ENCODE measurements at places on chromosomes 1 and 21.

GRCh38 chr1:39446986-39447567 is 44.4 kb upstream of the BMP8A start:
- no peak for DNase-seq

GRCh38 chr21:16058896-16059295 is 329.1 kb downstream of the USP25 start:
- DNase-seq, result no peak

DNA sequence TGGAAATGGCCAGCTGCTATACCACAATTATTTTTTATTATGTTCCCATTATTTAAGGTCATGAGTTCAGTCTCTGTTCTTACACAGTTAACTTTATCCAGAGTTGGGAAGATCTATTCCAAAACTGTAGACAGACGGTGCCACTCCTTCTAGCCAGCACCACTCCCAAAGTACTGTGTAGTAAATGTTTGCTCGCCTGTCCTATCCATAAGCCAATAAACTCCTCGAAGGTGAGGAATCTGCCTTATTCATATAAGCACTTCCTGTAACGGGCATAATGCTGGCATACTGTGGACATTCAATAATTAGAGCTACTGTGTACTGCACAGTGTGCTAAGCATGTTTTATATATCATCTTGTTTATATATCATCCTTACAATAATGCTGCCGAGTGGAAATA is 26.1 kb upstream of the STMN1 start:
- no peak for DNase-seq

DNA sequence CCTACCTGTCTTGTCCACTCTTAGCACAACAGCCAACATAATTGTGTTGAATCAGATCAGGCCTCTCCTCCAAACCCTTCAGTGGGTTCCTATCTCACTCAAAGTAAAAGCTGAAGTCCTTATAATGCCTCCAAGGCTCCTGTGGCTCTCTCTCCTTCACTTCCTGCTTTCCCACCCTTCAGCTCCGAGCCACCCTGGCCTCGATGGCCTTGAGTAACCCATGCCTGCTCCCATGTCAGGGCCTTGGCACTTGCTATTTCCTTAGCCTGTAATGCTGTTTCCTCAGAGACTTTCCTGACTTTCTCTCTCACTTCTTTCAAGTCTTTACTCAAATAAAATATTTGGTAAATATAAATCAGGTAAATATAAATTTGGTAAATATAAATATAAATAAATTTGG is 8.1 kb upstream of the PLEKHM2 start:
- no peak for DNase-seq

DNA sequence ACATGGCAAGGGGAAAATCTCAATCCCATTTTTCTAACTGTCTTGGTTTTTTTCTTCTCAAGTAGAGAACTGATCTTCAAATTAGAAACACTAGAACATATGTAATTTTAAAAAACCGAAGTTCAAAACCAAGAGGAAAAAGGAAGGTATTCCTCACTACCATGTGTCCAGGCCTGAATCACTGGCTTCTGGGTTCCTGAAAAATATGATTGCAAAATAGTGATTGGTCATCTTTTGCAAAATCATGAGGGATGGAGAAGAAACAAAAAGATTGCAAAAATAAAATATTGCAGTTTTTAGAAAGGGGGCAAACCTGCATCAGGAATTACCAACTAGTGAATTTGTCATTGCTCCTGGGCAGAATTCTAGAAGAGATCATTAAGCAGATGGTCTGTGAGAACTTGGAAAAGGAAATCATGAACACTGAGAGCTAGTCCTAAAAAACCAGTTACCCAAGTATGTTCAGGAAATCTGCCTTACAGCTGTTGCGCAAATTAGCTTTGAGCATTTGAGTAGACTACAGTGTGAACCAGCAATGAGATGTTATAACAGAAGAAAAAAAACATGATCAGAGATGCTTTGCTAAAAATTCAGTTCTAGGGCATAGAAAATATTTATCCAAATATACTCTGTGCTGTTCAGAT is 49.4 kb downstream of the SPATA46 start:
- DNase-seq, result no peak

DNA sequence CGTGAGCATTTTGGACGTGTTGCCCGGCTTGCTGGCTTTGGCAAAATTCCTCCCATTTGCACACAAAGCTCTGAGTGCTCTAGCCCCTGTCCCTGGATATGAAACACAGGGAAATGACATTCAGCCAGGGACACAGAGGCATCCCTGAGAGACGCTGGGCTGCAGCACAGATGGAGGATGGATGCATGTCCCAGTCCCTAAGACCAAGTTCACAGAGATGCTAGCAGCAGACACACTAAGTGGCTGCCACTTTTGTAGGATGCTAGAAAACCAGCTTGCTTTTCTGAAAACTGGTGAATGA is 12.5 kb downstream of the ACTRT2 start:
- DNase-seq, result no peak

DNA sequence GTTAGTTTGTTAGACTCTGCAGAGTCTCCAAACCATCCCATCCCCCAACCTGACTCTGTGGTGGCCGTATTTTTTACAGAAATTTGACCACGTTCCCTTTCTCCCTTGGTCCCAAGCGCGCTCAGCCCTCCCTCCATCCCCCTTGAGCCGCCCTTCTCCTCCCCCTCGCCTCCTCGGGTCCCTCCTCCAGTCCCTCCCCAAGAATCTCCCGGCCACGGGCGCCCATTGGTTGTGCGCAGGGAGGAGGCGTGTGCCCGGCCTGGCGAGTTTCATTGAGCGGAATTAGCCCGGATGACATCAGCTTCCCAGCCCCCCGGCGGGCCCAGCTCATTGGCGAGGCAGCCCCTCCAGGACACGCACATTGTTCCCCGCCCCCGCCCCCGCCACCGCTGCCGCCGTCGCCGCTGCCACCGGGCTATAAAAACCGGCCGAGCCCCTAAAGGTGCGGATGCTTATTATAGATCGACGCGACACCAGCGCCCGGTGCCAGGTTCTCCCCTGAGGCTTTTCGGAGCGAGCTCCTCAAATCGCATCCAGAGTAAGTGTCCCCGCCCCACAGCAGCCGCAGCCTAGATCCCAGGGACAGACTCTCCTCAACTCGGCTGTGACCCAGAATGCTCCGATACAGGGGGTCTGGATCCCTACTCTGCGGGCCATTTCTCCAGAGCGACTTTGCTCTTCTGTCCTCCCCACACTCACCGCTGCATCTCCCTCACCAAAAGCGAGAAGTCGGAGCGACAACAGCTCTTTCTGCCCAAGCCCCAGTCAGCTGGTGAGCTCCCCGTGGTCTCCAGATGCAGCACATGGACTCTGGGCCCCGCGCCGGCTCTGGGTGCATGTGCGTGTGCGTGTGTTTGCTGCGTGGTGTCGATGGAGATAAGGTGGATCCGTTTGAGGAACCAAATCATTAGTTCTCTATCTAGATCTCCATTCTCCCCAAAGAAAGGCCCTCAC is at the start of gene OLIG2:
OLIG2 (plus strand) TSS at position 447 of the 954 bp plus-strand sequence. CDS start 928 bp downstream, outside the sequence.
- DNase-seq, result no peak

GRCh38 chr1:44422161-44422560 is 17.1 kb downstream of the RNF220 start:
- DNase-seq, result no peak

DNA sequence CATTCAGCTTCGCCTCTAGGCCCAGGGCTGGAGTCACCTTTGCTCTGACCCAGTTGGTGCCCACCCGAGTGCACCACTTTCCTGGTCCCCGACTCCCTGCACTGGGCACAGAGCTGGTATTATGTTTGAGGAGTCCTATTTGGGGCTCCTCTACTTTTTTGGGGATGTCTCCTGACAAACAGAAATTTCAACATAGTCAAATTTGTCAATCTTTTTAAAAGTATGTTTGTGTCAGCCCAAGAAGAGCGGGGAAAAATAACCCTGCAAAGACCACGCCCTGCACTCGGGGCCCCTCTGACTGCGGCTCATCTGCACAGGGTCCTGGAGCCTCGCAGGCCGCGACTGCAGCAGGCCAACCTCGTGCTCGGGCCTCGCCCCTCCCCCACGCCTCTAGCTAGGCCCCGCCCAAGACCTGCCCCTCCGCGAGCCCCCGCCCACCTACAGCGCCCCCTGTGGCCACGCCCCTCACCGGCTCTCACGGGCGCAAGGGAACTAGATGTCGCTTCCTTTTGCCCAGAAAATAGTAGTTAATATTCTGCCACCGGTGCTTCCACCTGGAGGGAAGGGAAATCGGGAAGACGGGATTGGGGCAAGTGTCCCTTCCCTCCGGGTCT is 11.4 kb downstream of the FAM229A start:
- DNase-seq, result peak; percentile 80

DNA sequence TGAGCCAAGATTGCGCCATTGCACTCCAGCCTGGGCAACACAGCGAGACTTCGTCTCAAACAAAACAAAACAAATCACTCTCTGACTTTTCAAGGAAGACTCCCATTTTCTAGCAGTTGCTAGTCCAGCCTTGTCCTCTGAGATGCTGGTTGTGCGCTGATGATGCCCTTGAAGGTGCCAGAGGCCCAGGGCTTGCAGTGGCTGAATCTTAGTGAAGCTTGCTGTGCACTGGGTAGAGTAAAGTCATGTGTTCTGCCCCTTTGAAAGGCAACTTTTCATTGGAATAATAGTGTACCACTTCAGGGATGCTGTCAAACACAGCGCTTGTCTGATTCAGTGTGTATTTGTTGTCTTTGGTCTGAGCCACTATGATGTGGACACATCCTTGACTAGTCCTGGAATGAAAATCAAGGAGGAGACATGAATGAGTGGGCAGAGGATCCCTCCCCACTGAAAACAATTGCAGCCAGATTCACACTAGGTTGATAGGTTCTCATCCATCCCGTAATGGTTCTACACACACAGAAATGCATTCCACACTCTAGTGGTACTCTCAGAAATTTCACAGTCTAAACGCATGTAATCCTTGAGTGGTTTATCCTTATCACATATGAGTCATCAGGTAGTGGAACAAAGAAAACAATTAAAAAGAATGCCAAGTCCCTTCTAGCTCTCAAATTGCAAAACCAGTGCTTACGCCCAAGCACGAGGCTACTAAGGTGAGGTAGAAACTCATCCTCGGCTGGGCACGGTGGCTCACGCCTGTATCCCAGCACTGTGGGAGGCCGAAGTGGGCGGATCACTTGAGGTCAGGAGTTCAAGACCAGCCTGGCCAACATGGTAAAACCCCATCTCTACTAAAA is 17.8 kb upstream of the TDRD10 start:
- DNase-seq, result no peak

DNA sequence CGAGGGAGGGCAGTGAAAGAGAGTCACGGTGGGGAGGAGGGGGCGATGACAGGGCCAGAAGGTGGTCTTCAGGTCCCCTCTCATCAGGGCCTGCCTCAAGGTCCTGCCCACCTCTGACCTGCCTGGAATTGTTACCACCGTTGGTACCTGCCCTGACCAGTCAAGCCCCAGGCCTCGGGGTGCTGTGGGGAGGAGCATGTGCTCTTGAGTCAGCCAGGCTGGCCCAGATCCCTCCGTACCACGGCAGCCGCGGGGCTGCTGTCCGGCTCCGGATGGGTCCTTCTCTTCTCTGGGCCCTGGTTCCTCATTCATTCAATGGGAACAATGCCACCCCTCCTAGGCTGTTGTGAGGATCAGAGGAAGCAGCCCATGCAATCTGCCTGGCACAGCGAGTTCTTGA is 22.0 kb downstream of the SERINC2 start:
- DNase-seq, result no peak

GRCh38 chr1:54975356-54976108 is 4.9 kb upstream of the TMEM61 start:
- no peak for DNase-seq

DNA sequence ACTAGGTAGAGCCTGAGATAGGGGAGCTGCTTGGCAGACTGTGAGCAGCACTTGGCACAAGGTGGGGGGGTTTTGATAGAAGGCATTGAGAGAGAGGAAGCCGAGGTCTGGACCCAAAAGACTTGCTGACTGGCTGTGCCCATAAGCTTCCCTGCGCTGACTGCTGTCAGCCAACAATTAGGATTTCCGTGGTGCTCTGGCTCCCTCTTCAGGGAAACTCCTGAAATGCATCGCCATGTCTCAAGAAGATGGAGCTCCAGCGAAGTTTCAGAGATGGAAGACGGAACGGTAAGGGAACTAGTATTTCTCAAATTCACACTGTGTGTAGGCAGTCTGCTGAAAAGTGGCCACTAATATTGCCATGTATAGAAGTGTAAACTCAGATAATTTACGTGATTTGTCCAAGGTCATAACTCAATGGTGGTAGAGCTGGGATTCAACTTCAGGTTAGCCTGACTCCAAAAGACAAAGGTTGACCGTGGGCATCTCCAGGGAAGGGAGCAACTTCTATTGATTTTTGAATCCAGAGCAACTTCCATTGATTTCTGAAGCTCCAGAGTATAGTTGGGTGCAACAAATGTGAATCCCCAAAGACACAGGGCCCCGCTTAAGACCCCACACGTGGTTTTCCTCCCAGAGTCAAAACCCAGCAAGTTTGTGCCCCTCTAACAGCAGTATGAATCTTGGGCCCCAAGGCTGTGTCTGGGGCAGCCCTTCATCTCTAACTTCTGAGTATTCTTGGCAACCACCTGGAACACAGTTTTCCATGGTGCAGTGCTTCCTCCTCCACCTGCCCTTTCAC is 44.5 kb upstream of the CRNN start:
- peak; percentile 80 for DNase-seq

GRCh38 chr1:209884665-209885117 is 53.3 kb upstream of the SYT14 start:
- peak; percentile 34 for DNase-seq

DNA sequence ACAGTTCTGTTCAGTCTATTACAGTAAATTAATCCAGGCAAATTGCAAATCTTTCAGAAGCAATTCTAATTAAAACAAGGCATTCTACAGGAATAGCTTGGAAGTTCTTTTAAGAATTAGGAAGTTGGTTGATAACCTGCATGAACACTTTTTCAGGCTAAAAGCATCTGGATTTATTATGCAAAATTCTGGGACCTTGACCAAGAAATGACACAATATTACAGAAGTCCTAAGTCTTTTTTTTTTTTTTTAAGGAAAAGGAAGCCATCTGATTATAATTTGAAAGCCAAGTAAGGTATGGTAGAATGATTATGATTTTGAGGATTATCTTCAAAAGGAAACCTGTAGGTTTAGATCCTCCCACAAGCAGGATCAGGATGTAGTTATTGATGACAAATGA is 74.7 kb upstream of the KCNK2 start:
- DNase-seq, result no peak

DNA sequence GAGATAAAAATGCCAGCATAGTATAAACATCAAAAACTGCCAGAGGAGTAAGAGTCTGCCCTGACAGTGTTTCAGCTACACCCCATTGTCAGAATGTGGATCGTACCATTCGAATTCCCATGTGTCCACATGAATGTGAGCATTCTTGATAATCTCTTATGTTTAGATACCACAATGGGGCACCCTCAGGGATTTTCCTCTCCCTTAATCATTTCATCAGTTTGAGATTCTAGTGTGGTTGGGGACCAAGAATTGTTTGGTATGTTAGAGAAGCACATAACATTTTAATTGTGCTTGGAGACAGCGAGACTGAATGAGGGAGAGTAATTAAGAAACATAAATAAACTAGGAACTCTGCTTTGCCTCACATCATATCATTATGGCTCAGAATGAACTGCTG is 120.2 kb downstream of the ZC3H11B start:
- DNase-seq, result no peak

GRCh38 chr1:58895559-58896145 is 111.8 kb upstream of the JUN start:
- no peak for DNase-seq

DNA sequence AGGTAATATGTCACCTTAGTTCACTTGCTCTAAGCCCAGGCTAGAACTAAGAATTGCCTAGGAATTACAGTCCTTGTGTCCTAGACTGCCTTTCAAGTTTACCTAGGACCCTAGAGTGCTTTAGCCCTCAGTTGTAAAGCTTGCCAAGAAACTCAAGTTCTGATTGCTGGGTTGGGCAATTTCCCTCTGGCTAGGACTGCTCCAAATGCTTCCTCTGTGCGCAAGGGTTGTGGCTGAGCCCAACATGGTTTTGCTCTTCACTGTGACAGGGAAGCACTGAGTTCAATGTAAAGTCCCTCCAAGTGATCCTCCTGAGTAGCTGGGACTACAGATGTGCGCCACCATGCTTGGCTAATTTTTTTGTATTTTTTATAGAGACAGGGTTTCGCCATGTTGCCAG is 102.3 kb upstream of the NEK7 start:
- no peak for DNase-seq

Measured in activated naive CD4-positive, alpha-beta T cell treated with anti-CD3 and anti-CD28 coated beads, Interleukin-2, amount 50 U/mL, for 16 hours (primary cell).